ENCODE measurements at places on chromosomes 12 and 14. TPM values are rescaled to one million over a fixed set of nuclear protein-coding genes. Genes with fewer than 3 reads are reported as not detected.

DNA sequence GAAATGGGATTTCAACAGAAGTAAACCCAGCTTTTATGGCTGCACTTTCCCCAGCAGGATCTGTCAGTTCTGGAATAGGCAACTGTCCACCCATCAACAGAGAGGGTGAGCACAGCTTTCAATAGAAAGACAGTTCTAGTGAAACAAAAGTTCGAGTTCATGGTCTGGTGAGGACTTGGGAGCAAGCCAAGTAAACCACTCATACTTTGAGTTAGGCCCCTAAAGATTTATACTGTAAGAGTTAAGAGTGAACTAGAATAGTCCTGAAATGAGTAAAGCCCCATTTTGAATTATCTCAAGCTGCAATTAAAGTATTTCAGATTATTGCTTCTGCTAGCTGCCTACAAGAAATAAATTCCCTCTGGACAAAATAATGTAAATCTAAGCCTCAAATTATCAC is 82.6 kb downstream of the METTL25 start:
- DNase-seq = no peak

DNA sequence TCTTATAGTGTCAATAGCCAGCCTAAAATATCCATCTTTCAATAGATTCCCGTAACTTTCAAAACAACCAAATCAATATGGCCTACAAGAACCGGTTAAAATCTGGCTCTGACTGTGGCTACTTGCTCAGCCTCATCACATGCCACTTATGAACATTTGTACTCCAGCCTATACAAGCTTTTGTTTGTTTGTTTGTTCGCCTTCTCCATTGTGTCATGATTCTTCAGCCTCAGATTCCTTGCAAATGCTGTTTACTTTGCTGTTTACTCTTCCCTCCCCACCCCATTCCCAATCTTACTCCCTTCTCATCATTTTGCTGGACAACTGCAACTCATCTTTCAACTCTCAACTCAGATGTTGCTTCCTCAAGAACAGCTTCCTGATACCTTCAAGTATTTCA is 161.2 kb downstream of the CAPZA3 start:
- no peak for DNase-seq

GRCh38 chr12:123119808-123120207 is 31.1 kb downstream of the PITPNM2 start:
- DNase-seq = no peak

DNA sequence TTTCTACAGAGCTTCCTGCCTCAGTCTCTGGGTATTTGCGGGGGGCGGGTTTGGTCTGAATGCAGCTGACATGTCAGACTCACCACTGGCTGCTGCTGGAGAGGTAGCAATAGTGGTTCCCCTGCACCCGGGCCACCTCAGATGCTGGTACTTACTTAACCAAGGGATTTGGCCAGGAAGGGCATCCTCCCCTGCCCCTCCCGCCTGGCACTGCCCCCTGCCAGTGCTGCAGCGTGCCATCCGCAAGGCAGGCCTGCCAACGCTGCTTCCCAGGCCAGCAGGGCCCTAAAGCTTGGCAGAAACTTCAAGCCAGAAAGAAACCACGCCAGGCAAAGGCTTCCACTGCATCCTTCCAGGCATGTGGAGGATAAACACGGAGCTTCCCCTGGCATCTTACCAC is 22.1 kb downstream of the RAB35 start:
- no peak for DNase-seq

DNA sequence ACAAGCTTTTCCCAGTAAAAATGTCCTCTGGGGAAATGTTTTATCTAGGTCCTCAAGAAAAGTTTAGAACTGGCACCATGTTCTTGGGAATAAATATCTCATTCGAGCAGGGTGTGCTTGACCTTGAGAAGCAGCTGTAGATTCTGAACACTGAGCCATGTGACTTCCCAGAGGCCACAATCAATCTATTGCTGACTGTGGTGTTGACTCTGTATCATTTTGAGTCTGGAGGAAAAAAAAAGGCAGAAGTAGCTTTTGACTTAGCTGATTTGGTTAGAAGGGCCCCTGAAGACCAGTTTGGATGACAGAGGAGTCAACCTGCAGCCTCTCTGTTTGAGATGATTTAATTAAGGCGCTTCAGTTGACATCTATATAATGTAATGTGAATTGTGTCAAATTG is 592.4 kb upstream of the SEL1L start:
- no peak for DNase-seq

- DNase-seq = no peak
Observed at GRCh38 chr12:27511031-27511722, 12.8 kb upstream of the PPFIBP1 start.

GRCh38 chr14:96085369-96085768 is 46.2 kb downstream of the C14orf132 start:
- no peak for DNase-seq

DNA sequence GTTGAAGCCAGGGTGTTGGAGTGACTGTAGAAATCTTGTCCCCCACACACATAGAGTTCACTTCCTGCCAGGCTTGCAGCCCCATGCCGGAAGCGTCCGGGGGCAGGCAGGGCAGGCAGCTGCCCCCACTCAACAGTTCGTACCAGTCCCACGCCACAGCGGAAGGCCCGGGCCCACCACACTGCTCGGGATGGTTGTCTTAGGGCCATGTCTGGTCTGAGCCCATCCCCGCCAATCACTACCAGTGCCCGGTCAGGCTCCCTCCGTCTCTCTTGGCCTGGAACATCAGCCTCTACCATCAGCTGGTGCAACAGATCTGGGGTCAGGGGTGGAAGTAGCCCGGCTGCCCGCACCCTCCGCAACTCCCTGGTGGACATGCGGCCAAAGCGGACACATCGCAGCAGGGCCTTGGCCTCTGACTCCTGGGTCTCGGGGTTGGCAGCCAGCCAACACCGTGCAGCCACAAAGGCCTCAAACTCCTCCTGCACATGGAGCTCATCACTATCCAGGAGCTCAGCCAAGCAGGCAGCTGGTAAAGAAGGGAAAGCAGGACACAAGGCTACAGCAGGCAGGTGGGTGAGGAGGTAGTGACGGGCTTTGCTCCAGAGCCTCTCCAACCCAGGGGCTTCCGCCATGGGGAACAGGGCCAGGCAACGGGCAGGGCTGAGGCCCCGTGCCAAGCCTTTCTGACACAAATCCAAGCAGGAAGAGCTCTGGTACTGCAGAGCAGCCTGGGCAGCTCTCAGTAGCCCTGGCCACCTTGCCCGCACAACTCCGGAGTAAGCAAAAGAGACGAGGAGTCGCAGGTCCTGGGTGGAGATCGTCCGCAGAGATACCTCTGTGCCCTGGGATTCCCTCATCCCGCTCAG is 5.9 kb downstream of the KLHL33 start:
- DNase-seq = no peak

DNA sequence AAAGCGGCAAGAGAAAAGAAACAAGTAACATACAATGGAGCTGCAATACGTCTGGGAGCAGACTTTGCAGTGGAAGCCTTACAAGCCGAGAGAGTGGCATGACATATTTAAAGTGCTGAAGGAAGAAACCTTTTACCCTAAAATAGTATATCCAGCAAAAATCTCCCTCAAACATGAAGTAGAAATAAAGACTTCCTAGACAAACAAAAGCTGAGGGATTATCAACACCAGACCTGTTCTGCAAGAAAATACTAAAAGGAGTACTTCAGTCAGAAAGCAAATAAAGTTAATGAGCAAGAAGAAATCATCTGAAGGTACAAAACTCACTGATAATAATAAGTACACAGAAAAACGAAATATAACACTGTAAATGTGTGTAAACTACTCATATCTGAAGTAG is 77.5 kb upstream of the ABCD2 start:
- no peak for DNase-seq

CLMN gene
- 0.22 TPM for total RNA-seq

KSR2 gene
- total RNA-seq = 0.09 TPM

KRT6C gene
- total RNA-seq = not detected

RDH12 gene
- total RNA-seq = not detected

Measured in CD4-positive, alpha-beta memory T cell (primary cell).